ENCODE measurements at places on chromosomes 1 and 21. TPM values are rescaled to one million over a fixed set of nuclear protein-coding genes. Genes with fewer than 3 reads are reported as not detected.
A peak's percentile ranks its signal among the peaks of the same experiment; 100 is the strongest.

DNA sequence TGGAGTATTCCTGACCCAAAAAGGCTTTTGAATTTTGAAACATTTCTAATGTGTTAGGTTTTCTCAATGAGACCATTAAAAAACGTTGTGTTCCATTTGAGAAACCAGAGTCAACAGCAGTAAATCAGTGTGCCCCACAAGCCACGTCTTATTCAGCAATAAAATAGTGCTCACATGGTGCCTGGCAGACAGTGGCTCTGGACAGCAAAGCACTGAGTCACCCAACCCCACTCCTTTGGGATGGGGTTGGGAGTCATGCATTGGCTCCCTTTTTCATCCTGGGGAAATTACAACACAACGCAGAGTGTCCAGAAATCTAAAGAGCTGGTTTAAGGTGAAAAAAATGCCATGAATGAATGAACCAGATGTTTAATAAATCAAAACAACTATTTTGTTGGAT lies 46.5 kb downstream of the KCNJ15 start:
- no peak for DNase-seq

CHRM3 gene
- total RNA-seq: not detected

GRCh38 chr1:233607252-233608119 lies 6.4 kb upstream of the KCNK1 start:
- DNase-seq: no peak

ARMH1 gene
- total RNA-seq: 141 TPM

EPHA8 gene
- total RNA-seq: not detected

- DNase-seq: no peak
Measured at GRCh38 chr1:9553736-9554144, 14.5 kb downstream of the SLC25A33 start.

UBL4B gene
- not detected for total RNA-seq

CD1B gene
- not detected for total RNA-seq

DNA sequence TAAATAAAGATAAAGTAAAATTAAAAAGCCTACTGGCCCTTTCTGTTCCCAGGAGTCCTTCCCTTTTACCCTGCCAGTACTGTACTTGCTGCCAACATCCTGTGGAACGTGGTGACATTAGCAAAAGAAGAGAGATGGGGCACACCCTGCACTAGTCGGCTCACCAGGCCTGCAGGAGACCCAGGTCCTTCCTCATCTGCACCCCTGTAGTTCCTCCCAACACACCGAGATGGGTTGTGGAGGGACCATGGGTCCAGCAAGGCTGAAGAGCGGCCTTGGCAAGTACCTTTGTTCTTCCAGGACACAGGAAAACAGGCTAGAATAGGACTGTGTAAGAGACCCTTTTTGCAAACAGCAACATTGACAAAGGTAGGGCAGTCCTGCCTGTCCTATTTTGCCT lies 98.7 kb upstream of the TMPRSS2 start:
- DNase-seq: no peak

DNA sequence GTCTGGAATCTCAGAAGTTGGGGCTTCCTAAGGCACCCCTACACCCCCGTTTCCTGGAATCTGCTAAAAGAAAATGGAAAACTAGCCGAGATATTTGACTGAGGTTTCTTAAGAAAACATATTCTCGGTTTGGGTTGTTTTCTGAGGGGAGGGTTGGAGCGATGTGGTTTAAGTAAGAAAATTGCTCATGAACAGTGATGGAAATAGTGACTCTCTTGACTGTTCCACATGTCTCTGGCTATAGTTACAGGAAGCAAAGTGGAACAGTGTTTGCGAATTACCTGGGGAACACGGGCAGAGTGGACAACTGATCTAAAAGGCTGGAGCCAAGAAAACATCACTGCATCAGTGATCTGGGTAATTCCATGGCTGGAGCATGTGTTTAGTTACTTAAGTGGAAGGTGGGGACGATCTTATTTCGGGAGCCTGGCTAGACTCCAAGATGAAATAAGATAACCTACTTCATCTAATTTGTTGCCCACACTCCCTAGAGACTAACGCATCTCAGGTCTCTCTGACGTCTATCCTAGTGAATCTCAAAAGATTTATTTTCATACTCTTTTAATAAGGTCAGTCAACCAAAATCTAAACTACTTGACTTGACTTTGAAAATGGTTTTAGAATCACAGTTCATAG lies 92.4 kb downstream of the KCNJ15 start:
- DNase-seq: peak; percentile 44

- peak; percentile 38 for DNase-seq
Measured at GRCh38 chr1:38964140-38964548, 22.5 kb upstream of the RHBDL2 start.

- no peak for DNase-seq
Measured at GRCh38 chr1:97112442-97112841, 390.9 kb downstream of the PTBP2 start.

- DNase-seq: no peak
Measured at GRCh38 chr21:40051801-40052200, 184.6 kb downstream of the PCP4 start.

SLC35F3 gene
- 0.59 TPM for total RNA-seq

DNA sequence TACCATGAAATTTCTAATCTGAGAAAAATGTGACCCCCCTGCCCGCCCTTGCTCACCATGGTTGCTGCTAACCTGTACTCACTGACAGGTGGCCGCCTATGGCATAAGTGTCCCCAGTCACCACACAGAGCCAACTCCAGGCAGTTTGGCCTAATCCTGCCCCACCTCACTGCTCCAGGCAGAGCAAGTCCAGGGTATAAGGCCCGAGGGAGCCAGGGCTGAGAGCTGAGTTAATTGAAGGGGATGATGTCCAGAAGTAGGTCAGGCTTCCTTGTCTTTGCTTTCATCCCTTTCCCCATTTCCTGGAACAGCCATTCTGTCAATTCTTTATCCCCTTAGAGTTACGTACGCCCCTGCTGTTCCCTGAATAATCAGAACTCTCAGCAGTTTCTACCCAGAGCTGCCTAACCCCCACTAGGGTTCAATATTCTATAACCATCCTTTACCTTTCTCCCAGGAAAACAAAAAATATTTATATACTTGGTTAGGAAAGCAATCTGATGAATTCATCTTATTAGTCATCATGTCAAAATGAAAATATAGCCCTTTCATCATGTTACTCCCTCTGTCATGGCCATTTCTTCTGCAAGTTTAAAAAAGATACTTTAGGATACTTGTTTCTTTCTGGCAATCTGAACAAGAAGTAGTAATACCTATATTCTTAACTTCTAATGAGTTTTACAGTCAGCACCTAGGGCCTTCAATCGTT lies 29.4 kb upstream of the CD101 start:
- DNase-seq: no peak

DNA sequence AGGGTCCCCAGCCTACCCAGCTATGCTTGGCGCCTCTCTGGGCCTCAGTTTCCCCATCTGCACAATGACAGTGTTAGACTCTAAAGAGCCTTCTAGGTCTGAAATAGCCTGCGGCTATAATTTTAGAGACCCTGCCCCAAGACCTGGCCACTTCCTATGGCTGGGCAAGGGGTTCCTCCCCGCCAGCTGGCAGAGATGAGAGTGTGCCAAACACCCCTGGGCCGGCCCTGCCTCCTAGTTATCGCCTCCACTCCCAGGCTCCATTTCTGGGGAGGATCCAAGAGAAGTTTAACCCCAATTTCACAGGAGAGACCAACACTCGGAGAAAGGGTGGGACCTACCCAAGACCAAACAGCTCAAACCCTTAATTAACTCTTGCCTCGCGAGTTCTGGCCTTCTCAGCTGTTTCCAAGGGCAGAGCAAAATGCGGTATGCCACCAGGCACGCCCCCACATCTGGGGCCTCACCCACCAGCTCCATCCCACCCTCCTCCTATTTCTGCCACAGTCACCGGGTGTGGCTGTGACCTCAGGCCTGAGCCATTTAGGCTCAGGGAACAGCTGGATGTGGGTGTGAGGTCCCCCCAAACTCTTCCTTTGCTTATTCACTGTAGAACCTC lies 35.7 kb downstream of the TTC39A start:
- DNase-seq: no peak

MYBPHL gene
- total RNA-seq: not detected

- DNase-seq: no peak
Measured at GRCh38 chr1:56506951-56507491, 72.3 kb downstream of the PLPP3 start.

- no peak for DNase-seq
Measured at GRCh38 chr1:225880222-225880588, 2.0 kb downstream of the TMEM63A start.

MAN1A2 gene
- total RNA-seq: 22.5 TPM

DNA sequence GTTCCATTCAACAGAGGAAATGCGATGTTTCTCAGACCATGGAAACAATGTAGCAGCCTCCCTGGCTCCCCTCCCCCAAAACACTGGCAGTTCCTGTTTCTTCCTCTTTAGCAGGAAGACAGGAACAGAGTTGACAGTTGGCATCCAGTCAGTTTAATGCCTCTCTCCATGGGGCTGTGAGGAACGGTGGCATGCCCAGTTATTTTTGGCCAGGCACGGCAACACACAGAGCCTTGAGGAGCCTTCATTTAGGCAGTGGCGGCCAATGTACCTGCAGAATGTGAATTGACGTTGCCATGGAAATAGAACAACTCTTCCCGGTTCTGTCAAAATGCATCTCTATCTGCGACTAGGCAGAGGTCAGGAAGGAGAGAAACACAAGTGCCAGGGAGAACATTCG lies 330.6 kb downstream of the DSCAM start:
- DNase-seq: no peak

- DNase-seq: no peak
Measured at GRCh38 chr1:175319912-175320230, 127.3 kb upstream of the KIAA0040 start.

DNA sequence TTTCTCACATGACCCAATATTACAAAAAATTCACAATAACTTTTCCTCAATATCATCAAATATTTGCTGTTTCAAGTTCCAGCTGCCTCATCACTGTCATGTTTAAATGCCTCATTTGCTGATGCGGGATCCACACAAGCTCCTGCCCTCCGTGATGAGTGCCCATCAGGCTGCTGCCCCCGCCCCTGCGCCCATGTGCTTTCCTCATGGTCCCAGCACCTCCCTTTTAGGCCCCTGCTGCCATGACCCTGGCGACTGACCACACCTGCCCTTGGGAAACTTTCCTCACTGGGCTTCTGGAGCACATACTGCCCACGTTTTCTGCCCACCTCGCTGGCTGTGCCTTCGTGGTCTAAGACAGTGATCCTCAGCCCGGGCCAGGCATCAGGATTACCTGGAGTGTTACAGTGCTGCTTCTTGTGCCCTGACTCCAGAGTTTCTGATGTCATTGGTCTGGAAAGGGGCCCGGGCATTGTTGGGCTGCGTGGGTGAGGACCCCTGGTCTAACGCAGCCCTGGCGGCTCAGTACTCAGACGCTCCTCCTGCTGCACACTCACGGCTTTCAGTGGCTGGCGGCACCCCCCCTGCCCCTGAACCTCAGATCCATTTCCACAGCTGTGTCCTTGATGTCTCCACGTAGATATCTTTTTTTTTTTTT lies 20.5 kb downstream of the PLEKHM2 start:
- DNase-seq: no peak

DNA sequence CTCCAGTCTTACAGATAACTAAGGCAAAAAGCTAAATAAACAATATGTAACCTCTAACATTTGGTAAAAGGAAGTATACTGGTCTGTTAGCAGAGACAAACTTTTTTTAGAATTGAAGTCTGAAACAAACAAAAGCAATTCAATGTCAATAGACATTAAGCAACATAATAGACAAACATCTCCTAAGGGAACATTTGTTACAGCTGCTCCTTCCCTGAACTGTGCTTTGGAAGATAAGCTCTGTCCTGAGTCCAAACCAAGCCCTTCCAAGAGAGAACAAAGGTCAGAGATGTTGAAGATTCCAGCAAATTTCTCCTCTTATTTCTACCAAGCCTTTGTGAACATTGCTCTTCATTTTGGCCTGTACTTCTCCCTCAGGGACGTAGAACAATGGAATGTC lies 25.3 kb downstream of the FMO2 start:
- DNase-seq: no peak

DNA sequence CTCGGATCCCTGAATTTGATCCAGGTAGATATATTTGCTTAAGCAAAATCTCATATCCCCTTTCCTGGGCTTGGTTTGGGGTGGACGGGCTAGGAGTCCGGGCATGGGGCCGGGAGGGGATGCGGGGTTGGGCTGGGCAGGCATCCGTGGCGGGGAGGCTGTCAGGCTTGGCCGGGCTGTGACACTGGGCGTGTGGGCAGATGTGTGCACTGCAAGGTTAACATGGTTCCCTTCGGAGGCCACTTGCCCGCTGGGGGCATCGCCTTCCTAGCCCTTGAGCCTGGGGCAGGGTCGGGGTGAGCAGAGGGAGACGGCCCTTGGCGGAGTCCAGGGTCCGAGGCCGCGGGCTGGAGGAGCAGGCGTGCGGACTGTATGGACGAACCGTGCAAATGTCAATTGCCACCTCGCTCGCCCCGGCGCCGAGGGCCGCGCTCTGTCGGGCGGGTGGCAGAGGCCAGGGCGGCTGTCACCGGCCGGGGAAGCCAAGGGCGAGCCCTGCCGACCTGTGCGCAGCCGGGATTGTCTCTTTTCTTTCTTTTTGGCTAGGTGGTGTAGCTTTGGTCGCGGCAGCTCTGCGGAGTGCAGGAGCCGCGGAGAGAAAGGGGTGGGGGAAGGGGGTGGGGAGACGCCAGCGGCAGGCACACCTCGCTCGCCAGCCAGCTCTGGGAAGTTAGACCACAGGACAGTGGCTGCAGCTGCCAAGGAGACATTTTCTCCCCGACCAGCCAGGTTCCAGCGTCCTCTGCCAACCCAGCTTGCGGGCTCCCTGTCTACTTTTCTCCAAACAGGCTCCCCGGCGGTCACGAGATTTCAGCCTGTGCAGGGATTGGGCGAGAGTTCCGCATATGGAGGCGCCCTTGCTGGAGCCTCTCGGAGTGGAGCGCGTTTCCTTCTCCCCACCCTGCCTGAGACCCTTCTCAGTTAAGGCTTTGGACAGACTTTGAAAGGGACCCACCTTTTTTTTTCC lies 1.3 kb downstream of the RCOR3 start:
- peak; percentile 83 for DNase-seq

- no peak for DNase-seq
Measured at GRCh38 chr1:57072401-57073110, 106.7 kb upstream of the C8B start.

GRCh38 chr21:45523411-45524101 lies 18.7 kb downstream of the SLC19A1 start:
- no peak for DNase-seq

GRCh38 chr1:246001142-246001836 lies 505.8 kb downstream of the SMYD3 start:
- DNase-seq: no peak

- no peak for DNase-seq
Measured at GRCh38 chr1:222749927-222750326, 12.9 kb downstream of the FAM177B start.

Measured in activated CD4-positive, alpha-beta memory T cell treated with anti-CD3 and anti-CD28 coated beads for 36 hours (primary cell).